ENCODE measurements at places on chromosomes 1 and 21.

DNA sequence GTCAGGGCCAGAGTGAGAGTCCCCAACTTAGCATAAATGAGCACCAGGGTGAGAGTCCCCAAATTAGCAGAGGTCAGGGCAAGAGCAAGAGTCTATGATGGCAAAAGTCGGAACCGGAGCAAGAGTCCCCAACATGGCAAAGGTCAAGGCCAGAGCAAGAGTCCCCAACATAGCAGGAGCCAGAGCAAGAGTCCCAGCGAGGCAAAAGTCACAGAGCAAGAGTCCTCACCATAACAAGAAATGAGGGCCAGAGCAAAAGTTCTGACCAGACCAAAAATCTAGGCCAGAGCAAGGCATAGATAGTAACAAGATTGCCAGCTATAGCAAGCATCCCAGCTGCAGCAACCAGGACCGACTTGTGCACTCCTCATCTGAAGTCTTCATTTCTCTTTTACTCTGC lies 3.1 kb downstream of the NSUN4 start:
- no peak for DNase-seq

- DNase-seq: no peak
Observed at GRCh38 chr1:223771814-223772770, 59.8 kb downstream of the CAPN2 start.

- DNase-seq: no peak
Observed at GRCh38 chr1:14118691-14119485, 418.9 kb downstream of the PRDM2 start.

- DNase-seq: no peak
Observed at GRCh38 chr1:111855260-111855659, 99.6 kb downstream of the DDX20 start.

GRCh38 chr1:183000167-183000962 lies 22.9 kb upstream of the LAMC1 start:
- no peak for DNase-seq

GRCh38 chr21:29817450-29817849 lies 122.3 kb downstream of the GRIK1 start:
- DNase-seq: no peak

All from coronary artery (tissue), 2 donors.